Activated CD8-positive, alpha-beta memory T cell treated with anti-CD3 and anti-CD28 coated beads, Interleukin-2, amount 50 U/mL, for 4 hours (primary cell): ENCODE measurements at places on chromosomes 1 and 21.
A peak's percentile ranks its signal among the peaks of the same experiment; 100 is the strongest.

DNA sequence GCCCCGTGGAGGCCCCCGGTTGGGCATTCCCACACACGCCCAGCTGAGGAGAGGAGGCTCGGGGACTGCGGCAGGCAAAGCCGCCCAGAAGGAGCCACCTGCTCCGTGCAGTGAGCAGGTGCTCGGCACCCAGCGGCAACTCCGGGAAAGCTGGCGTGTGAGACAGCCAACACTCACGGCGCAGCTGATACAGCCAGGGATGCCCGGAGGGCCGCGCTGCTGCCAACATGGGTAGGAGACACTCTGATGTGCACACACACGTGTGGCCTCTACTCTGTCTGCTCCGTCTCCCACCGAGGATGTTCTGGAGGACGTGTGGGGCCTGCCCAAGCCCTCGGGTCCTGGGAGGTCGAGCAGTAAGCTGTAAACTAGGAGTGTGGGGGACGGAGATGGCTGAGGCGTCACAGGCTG lies 12.9 kb downstream of the MORN1 start:
- peak; percentile 14 for DNase-seq

DNA sequence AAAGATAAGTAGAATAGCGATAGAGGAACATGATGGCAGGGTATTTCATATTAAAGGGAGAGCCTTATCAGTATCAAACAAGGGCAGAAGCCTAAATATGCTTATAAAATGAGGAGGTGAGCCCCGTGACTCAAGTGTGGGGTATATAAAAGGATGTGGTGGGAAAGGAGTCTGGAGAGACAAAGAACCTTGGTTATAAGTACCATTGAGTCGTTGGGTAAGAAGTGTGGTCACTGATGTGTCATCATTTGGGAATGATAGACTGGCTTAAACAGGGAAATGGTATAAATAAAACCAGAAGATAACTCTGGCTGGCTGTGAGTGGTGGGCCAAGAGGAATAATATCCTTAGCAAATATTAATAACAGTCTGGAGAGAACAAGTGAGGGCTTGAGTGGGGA lies 10.9 kb upstream of the CD5L start:
- DNase-seq, result no peak

- DNase-seq, result no peak
Measured at GRCh38 chr1:10738061-10739058, 58.1 kb downstream of the CASZ1 start.

DNA sequence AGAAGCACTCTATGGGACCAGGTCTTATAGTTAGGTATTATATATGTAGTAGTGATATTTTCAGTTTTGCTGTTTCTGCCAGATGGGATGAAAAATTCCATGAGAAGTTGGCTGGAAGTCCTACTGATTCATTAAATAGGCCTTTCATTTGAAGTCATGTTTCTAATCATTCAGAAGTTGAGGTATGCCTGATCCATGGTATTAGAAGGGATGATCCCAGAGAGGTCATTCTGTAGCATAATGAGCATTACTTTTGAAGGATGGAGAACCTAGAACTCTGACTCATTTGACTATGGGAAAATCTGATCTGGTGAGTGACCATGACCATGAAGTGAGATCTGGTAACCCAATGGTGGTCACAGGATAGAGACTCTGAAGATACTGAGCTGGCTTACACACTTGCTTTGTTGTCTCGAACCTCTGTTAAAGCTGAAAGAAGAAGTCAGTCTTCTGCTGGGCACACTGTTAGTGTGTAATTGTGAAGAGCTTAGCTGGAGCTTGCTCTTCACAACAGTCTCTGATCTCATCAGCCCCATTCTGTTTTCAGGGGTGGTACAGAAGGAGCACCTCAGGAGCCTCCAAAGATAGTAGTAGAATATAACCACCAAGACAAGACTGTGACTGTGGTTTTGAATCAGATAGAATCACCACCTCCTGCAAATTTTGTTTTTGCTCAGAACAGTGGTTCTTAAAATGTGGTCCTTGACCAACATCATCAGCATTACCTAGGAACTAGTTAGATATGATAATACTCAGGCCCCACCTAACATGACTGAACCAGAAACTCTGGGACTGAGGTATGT lies 9.0 kb downstream of the MGST3 start:
- DNase-seq, result no peak

- no peak for DNase-seq
Measured at GRCh38 chr1:42165511-42166210, 1.1 kb upstream of the GUCA2A start.

DNA sequence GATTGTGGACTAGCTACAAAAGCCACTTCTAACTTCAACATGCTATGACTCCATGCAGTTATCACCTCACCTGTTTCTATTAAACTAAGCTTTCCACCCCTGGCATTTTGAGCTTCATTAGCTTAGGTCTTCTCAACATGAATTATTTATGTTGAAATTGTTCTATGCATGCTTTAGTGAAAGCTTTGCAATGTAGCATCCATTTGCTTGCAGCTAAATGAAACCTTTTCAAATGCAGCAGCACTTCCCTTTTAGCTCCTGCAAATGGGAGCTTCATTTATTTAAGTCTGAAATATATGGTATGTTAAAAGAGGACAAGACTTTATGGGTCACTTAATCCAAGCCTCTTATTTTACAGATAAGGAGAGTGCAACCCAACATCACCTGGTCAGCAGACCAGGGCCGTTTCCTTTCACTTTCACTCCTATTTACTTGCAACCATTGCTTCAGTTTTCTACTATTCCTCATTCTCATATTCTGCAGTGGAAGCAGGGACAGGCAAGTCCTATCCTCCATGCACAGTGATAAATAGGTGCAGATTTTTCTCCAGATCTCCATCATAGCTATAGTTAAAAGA lies 56.4 kb upstream of the SAMSN1 start:
- no peak for DNase-seq

- no peak for DNase-seq
Measured at GRCh38 chr1:116003823-116004222, 27.5 kb downstream of the SLC22A15 start.

DNA sequence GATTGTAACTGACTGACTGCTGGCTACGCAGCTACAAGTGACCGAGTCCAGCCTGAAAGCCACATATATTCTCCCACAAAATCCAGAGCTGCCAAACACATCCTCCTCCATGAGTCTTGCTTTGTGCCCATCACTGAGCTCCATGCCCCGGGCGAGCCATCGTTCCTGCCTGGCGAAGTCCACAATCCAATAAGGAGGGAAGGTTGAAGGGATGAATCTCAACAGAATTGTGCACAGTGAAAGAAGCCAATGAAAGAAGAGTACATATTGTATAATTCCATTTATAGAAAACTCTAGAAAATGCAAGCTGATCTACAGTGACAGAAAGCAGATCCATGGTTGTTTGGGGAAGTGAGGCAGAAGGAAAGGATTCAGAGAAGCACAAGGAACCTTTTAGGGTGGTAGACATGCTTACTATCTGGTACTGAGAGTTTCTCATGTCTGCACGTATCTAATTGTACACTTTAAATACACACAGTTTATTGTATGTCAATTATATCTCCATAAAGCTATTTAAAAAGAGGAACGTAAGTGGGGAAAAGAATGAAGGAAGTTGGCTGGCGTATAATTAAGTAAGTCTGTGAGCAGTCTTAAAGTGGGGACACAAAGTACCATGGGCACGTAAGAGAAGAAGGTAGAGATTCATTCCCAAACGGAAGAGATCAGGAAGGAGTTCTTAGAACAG lies 115.9 kb upstream of the JUN start:
- no peak for DNase-seq
